C1 segment of cervical spinal cord (tissue), 14 donors: ENCODE measurements at places on chromosomes 12 and 14.

- no peak for DNase-seq
These were observed 241.7 kb downstream of the DPF3 start for GRCh38 chr14:72652179-72652578.

DNA sequence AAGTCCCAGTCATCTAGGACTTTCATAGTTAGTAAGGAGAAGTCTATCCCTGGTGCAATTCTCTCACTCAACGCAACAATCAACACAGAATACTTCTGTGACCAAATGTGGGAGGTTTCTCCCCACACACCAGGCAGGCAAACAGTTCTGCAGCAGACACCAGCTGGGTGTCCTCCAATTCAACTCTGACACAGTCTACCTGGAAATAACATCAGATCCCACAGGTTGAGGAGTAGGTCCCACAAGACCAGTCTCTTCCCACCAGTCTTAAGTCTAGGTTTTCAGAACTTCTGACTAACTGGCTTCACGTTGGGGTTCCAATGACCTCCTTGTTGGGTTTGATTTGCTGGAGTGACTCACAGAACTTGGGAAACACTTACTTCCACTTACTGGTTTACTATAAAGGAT lies 14.8 kb downstream of the ACOT6 start:
- DNase-seq = no peak

- no peak for DNase-seq
These were observed 825.7 kb downstream of the AACS start for GRCh38 chr12:125890971-125891370.

GRCh38 chr12:49109641-49110463 lies 795 bp downstream of the LMBR1L start:
- no peak for DNase-seq

DNA sequence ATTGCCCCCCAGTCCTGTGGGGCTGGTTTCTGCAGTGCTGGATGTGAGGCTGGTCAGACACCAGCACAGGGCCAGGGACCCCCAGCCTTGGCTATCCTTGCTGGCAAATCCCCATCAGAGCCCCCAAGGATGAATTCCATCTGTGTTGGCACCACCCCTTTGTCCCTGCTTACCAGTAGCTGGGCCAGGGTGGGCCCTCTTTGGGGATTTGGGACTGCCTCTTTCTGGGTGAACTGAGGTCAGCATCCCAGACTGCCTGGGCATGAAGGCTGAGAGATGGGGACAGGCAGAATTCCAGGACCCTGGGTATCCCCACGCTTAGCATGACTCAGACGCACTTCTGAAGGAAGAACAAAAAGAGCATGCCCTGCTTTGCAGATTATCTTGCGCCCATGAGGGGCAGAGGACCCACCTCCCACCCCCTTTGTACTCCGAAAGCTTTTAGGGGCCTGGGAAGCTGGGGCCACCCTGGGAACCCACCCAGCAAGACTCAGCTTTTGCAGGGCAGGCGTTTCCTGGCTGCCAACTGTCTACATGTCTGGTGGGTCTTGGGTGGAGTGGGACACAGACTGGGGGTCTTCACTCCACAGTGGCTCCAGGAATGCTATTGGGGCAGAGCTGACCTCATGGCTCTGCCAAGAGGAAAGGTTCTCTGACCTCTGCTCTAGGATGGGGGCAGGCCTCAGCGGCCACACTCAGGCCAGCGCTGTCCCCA lies 26.8 kb downstream of the RFLNA start:
- no peak for DNase-seq

- DNase-seq = no peak
These were observed 101.9 kb upstream of the RTL1 start for GRCh38 chr14:101005447-101005846.

- DNase-seq = no peak
These were observed 47.8 kb upstream of the MYF6 start for GRCh38 chr12:80659512-80660063.

DNA sequence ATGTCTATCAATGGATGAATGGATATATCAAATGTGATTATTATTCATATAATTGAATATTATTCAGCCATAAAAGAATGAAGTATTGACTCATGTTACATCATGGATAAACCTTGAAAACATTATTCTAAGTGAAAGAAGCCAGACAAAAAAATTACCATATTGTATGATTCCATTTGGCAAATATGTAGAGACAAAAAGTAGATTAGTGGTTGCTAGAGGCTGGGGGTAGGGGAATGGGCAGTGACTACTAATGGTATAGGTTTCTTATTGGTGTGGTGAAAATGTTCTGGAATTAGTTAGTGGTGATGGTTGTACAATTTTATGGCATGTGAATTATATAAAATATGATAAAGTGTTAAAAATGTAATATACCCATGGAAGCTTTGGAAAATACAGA lies 31.8 kb upstream of the GNS start:
- no peak for DNase-seq

- DNase-seq = no peak
These were observed 129.1 kb upstream of the TMCC3 start for GRCh38 chr12:94779485-94779884.

- DNase-seq = no peak
These were observed 527.7 kb downstream of the SLC16A7 start for GRCh38 chr12:60123557-60123956.

- DNase-seq = no peak
These were observed 884.1 kb upstream of the MGAT4C start for GRCh38 chr12:87140262-87140661.

DNA sequence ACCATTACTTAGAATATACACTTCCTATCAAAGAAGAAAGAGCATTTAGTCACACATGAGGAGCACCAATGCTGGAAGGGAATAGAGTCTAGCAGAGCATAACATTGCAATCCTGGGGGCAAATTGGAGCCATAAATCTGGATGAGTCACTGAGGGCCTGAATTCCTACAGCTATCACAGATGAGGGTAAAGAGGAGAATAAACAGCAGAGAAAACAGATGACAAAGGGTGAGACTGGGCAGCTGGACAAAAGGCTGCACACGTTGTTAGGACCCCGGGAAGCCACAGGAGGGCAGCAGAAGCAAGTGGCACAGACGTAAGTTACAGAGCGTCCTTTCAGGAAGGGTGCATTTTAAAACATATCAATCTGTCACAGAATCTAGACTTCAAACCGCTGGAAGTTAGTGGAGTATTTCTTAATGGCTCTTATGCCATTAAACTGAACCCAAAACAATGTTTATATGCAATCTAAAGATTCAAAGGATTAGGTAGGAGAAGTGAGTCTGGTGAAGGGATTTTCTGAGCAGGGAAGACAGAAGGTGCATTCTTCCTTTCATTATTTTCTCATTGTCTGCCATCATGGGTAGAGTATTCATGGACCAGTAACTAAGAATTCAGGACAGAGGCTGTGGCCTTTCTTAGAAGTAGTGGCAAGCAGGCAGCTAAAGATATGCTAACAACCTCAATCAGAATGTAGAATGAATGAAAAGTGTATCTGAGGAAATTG lies 159.8 kb upstream of the DAAM1 start:
- peak; percentile 43 for DNase-seq

GRCh38 chr12:57592551-57593165 lies 1.7 kb downstream of the PIP4K2C start:
- DNase-seq = no peak

GRCh38 chr12:132946246-132946820 lies 9.8 kb downstream of the ZNF605 start:
- DNase-seq = no peak

DNA sequence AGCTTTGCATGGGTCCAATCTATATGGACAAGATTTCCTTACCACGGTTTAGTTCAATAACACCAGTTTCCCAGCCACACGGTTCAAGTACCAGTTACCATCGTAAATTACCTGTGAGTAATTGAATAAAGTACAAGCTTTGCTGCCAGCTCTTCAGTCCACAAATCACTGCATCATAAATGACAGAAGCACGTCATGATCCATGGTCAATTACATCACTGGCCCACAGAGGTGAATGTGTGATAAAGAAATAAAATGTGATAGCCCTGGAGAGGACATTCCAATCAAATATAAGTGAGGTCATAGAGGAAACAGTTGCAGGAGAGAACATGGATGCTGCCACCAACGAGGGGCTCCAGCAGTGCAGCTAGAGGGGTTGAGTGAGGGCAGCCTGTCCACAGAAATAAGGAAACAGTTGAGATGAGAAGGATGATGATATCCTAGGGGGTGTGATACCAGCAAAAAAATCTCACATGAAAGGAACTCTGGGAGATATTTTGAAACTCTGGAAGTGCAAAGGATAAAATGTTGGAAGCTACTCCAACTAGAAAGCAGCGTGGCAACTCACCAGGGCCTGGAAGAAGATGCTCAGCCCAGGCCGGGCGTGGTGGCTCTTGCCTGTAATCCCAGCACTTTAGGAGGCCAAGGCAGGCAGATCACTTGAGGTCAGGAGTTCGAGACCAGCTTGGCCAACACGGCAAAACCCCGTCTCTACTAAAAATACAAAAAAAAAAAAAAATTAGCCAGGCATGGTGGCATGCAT lies 5.8 kb upstream of the DYNC1H1 start:
- DNase-seq = no peak

DNA sequence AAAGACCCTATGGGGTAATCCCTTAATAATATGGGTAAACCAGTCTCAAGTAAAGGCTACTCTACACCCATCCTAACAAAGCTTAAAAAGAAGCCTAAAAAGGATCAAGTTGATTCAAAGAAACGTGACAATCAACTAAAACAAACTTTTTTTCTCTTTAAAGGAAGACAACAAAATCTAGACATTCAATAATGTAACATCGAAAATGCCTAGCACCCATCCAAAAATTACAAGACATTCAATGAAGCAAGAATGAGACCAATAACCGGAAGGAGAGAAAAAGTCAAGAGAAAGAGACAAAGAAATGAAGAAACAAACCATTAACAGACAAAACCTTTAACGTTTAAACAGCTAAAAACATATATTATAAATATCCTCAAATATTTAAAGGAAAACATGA lies 143.8 kb upstream of the VASH1 start:
- DNase-seq = no peak

- DNase-seq = no peak
These were observed 216.2 kb downstream of the CPNE8 start for GRCh38 chr12:38689195-38689594.

GRCh38 chr12:107377596-107378385 lies 284.4 kb upstream of the CRY1 start:
- no peak for DNase-seq

- no peak for DNase-seq
These were observed 12.1 kb downstream of the LACRT start for GRCh38 chr12:54622463-54623183.

DNA sequence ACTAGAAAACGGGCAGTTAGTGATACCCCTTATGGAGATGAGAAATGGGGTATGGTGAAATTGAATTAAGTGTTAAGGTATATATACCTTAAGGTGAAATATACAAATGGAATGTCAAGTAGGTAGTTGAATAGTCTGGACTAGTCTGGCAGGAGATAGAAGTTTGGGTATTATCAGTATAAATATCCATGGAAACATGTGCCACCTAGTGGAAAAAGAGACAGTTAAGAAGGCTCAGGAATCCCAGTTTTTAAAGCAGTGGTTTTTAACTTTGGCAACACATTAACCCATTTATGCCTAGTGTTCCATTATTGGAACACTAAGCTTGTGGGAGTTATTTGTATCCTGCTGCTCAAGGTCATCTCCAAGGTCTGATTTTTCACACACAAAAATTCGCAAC lies 38.6 kb upstream of the TPH2 start:
- DNase-seq = no peak

- DNase-seq = no peak
These were observed 22.9 kb upstream of the KRT83 start for GRCh38 chr12:52344111-52344510.

DNA sequence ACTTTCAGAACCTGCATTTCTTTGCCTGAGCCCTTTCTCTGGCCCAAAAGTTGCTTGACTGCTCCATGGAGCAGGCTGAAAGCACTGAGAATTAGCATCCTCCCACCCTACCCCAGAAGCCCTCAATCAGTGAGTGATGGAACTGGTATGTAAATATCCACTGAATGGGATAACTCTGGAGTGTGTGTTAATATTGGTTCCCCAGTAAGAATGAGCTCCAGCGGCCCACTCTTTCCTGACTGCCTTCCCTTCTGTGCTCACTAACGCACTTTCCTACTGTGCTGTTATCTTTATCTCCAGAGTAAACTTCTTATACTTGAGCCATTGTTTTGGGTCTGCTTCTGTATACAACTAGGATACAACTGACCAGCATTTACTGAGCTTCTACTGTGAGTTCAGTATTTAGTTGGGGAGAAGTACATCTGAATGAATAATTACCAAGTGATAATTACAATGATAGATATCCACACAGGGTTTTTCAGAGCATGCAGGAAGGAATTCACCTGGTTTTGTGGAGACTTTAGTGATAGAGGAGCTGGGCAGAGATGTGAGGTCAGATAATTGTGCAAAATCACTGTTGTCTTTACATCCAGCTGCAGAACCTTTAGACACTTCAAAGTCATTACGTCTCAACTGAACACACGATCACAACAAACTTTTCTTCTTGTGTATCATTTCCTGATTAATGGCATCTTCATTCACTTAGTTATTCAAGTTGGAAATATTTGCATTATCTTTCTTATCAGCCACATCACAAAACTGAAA lies 149.2 kb upstream of the BTG1 start:
- DNase-seq = no peak

DNA sequence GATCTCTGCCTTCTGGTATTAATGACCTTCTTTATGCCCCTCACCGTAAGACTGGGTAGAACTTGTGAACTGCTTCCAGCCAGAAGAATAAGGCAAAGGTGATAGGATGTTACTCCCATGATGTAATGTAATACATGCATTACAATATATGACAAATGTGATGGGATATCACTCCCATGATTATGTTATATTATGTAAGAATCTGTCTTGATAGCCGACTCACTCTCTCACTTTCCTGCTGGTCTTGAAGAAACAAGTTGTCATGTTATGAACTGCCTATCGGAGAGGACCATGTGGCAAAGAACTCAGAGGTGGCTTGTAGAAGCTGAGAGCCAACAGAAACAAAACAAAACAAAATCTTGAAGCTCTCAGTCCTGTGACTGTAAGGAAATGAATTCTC lies 30.6 kb upstream of the OSBPL8 start:
- DNase-seq = no peak

DNA sequence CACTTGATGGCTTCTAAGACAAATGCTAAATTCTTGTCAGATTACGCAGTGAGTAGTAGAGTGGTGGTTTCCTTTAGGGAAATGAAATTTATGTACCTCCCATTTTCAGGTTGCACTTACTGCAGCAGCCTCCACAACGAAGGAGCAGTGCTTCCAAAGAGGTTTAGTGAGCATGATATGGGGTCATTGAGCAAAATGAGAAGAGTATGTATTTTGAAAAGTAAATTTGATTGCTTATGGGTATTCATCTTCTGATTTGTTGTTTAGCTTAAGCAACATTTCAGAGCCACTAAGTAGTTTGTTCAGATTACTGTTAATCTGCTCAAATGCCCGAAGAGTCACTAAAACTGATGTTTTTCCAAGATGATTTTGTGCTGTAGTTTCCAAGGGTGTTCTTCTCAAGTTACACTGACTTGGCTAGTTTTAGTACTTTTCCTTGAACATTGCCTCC lies 493.6 kb downstream of the PCNX1 start:
- DNase-seq = no peak
